ENCODE measurements at places on chromosomes 7 and 10.

DNA sequence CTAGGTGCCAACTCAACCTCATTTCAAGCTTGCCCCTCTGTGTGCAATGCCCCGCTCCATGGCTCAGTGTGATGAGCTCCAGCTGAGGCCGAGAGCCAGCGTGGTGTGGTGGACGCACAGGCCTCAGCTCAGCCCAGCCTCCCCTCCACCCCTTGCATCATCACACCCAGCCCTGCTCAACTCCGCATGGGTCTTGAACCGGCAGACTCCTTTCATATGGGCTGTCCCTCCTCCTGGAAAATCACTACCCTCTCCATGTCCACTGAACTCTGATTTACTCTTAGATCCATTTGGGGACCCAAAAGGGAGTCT, 16.6 kb upstream of the SLC18A3 start:
- no peak for DNase-seq

- DNase-seq = peak; percentile 66
Measured at GRCh38 chr10:34739915-34740314, 75.2 kb downstream of the PARD3 start.

DNA sequence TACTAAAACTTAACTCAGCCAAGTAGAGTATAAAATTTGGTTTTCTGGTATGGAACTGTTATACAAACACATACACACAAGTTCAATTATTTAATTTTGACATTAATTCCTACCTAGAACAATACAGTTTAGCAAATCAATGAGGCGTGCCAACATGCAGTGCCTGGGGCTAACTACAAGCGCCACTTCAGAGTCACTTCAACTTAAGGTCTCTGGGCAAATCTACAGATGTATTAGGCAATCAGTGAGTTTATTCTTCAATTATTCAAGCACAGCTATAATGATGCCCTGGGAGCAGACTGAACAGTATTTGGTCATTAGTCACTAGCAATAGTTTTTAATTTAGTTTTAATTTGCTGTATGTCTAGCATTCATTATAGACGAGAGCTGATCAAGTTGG, 51.6 kb downstream of the HIBADH start:
- DNase-seq = peak; percentile 15

DNA sequence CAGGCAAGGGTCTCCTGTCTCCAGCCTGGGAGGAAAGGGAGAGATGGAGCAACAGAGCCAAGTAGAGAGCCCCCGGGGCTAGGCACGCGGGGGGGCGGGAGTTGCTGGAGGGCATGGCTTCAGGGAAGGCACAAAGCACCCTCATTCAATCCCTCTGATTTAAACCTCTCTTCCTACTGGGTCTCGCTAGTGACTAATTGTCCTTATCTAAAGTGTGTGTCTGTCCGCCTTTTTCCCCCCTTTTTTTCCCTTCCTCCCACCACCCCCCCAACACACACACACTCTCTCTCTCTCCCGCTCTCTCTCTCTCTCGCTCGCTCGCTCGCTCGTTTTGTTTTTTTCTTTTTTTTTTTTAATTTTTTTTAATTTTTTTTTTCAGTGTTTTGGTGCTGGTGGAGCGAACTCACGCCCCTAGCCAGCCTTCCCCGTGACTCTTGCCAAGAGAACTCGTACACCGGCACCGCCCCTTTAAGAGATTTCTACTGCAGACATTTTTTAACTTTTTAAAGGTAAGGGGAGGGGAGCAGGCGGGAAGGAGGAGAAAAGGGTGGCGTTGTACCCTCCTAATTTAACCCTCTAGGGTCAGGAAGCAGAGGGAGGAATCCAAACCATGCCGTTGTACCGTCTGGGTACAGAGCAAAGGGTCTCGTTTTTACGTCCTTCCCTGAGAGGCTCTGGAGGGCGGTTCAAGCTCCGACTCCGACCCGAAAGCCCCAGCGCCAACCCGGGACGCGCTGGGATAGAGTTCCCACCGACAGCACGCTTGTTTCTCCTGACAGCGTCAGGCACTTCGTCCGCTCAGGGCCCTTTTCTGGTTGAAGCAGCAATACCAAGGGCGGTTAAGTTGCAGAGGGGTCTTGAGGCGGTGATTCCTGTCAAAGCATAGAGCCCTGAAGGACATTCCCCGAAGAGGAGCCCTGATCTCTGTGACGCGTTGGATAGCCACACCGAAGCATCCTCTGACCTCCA, at the start of gene HPSE2:
Gene HPSE2, minus strand, starts transcription at position 195 of the 969 bp plus-strand sequence.
- DNase-seq = no peak

- DNase-seq = no peak
Measured at GRCh38 chr10:71815515-71816130, 35.4 kb downstream of the PSAP start.

GRCh38 chr7:131076711-131077181, 250.9 kb upstream of the MKLN1 start:
- DNase-seq = no peak

- DNase-seq = peak; percentile 23
Measured at GRCh38 chr7:19209166-19209696, 64.0 kb upstream of the FERD3L start.

GRCh38 chr7:45068236-45069023, 20.3 kb downstream of the NACAD start:
- DNase-seq = no peak

GRCh38 chr10:115942101-115942500, 330.9 kb downstream of the GFRA1 start:
- DNase-seq = no peak

DNA sequence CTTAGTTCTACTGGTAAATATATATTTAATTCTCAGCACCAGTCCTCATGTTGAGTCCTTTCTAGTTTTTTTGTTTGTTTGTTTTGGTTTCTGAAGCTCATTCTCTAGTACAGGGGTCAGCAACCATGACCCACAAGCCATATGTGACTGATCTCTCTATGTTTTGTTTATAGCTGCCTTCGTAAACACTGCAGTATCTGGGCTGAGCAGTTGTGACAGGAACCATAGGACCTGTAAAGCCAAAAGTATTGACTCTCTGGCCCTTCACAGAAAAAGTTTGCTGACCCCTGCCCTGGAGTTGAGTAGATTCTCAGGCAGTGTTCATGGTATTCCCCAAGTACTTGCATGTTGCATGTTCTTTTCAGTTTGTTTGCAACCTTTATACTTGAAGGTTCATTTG, 20.8 kb downstream of the NET1 start:
- no peak for DNase-seq

GRCh38 chr7:99012722-99013121, 131.2 kb downstream of the SMURF1 start:
- no peak for DNase-seq

- DNase-seq = no peak
Measured at GRCh38 chr10:82757397-82757796, 882.4 kb downstream of the NRG3 start.

GRCh38 chr10:30455816-30456215, 21.8 kb downstream of the MAP3K8 start:
- no peak for DNase-seq

- DNase-seq = no peak
Measured at GRCh38 chr7:23469150-23469960, 936 bp downstream of the IGF2BP3 start.

GRCh38 chr7:70627461-70627860, 504.5 kb upstream of the GALNT17 start:
- DNase-seq = peak; percentile 47

DNA sequence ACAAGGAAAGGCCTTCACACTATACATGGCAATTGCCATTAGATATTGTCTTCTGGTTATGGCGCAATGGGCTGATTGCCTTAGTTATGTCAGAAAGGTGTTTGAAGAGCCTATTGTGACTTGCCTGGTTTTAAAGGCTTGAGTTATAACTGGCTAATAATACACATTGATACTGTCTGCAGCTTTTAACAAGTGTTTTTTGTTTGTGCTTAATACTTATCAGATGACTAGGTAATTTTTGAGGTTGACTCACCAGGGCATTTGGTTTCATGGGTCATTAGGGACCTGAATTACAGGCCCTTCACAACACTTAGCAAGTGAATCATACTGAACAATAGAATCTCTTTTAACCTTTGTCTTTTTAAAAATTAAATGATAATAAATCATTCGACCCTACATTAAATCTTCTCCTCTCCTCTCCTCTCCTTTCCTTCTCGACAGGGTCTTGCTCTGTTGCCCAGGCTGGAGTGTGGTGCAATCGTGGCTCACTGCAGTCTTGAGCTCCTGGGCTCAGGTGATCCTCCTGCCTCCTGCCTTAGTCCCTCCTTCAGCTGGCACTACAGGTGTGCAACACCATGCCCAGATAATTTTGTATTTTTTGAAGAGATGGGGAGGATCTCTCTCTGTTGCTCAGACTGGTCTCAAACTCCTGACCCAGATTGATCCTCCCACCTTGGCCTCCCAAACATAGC, 196.3 kb downstream of the JCAD start:
- no peak for DNase-seq

- DNase-seq = no peak
Measured at GRCh38 chr10:97926055-97926454, 76.4 kb downstream of the GOLGA7B start.

GRCh38 chr7:153023194-153023592, 263.6 kb downstream of the ACTR3B start:
- DNase-seq = no peak

DNA sequence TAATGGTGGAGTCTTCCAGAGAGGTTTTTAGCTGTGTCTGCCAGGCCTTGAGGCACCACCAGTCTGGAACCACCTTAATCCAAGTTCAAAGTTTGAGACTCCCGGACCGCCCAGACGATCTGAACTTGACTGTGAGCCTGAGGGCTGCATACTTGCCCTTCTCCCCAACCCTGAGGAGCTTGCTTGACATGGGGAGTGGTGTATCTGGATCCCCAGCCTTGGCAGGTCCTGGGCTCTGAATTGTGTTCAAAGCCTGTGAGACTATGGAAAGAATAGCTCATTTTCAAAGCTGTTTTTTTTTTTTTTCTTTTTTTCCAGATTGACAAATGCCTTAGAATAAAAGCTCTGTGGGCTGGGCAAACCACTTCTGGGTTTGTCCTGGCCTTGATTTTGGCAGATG, 22.3 kb upstream of the CAMK1D start:
- DNase-seq = no peak

DNA sequence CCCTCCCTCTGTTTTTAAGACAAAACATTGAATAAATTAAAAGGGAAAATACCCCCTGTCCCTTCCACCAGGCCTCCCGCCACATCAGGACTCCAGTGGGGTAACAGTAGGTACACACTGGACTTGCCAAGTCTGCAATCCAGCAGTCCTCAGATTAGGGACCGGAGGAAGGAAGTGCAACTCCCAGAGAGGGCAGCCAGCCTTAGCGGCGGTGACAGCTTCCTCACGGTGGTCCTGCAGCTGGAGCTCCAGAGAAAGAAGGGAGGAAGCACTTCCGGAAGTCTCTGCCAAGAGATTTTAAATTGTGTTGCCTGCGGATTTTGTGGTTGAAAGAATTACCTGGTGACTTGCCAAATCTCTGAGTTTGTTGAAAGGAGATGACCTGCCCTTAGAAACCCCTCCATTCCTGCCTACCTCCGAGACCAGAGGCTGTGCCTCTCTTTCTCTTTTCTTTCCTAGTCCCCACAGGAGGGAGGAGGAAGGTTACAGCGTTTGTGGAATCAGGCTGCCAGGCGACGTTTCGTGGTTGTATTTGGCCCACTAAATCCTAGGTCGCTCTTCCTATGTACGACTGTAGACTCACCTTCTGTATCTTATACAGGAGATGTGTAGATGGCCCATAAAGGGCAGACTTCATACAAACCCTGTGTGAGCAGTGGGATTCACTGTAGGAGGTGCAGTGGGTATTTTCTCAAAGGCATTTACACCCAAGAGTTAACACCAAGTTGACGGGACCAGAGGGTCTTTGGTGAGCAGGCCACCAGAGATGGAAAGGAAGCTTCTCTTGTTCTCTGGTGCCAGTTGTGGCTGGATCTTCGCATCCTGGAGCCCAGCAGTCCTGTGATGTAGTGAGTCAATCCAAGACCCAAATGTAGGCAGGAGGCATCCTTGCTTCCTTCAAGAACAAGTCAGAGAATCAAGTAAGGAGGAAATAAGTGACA, 77.9 kb downstream of the INSIG1 start:
- DNase-seq = no peak

DNA sequence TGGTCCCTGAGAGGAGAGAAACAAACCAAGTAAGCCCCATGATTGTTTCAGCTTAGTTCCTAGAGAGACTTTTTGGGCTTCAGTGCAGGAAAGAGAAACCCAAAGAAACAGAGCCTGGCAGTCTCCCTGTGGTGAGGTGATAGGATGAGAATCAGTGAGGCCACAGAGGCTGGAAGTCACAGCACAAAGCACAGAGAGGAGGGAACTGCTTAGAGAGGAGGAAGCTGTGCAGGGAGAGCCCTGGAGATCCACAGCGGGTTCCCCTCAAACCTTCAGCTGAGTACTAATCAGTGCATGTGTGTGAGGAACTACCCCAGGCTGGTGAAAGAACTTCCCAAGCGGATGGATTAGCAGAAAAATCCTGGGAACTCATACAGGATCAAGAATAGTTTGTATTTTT, 27.4 kb upstream of the HECW1 start:
- no peak for DNase-seq

DNA sequence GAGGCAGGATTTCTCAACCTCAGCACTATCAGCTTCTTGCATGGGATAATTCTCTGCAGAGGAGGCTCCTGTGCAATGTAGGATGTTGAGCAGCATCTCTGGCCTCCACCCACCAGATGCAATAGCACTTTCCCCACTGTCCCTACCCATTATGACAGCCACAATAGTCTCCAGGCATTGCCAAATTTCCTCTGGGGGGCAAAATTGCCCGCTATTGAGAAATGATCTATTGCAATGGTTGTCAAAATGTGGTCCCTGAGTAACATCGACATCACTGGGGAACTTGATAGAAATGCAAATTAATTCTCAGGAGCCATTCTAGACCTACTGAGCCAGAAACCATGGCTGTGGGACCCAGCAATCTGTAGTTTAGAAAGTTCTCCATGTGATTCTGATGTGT, 7.0 kb downstream of the KCNK18 start:
- no peak for DNase-seq

DNA sequence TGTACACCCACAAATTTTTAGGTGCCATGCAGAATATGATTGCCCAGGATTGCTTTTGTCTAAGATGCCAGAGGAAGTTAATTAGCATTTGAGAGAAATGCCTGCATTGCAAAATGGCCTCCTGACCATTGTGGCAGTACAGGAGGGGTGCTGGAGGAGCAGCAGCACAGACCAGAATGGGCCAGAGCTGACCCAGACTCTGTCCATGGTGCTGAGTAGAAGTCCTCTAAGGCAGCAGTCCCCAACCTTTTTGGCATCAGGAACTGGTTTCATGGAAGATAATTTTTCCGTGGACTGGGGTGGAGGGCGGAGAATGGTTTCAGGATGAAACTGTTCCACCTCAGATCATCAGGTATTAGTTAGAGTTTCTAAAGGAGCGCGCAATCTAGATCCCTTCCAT, 217.8 kb upstream of the AGK start:
- DNase-seq = no peak

DNA sequence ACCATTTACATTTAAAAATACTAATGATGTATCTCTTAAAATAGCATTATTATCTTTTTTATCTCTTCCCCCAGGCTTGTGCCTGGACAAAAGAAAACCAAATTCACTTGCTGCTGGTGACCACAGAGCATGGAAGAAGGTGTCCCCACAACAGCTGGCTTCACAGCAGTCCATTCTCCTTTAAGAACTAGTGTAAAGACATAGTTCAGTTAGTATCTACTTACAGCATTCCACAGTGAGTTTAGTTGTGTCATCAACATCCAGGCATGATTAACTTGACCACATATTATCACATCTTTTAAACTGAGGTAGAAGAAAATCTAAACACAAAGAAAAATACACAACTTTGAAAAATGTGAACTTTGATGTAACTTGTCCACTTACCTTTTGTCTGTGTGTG, 55.0 kb downstream of the LRRC17 start:
- DNase-seq = no peak

Data from NCI-H446 treated with DMSO at 0.1 percent for 48 hours (cell line).